Naive thymus-derived CD4-positive, alpha-beta T cell (primary cell): ENCODE measurements at places on chromosomes 3 and 15. TPM values are rescaled to one million over a fixed set of nuclear protein-coding genes. Genes with fewer than 3 reads are reported as not detected.

The GOLGA6L26 gene
- polyA plus RNA-seq, result not detected

The MYL3 gene
- polyA plus RNA-seq, result not detected

- no peak for DNase-seq
Measured at GRCh38 chr3:112143251-112143650, 10.2 kb upstream of the GCSAM start.

GRCh38 chr3:37491776-37492175 lies 317.4 kb upstream of the LRRFIP2 start:
- DNase-seq, result no peak

GRCh38 chr3:69130689-69131088 lies 8.3 kb upstream of the LMOD3 start:
- no peak for DNase-seq

DNA sequence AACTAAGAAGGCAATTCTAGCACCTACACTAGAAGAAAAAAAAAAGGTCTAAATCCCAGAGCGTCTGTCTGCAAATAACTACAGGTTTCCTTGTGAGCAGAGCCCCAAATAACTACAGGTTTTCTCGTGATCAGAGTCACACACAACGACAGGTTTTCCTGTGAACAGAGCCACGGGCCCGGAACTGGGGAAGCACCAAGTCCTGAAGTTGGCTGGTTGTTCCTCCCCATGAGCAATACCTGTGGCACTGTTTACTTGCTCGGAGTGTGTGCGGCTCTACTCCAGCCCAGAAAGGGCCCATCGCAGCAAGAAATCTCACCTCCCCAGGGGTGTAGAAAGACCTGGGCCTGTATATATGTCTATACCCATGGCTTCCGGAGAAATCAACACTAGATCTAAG lies 644 bp upstream of the MASP1 start:
- DNase-seq, result no peak
